ENCODE measurements at places on chromosomes 16 and 17. TPM values are rescaled to one million over a fixed set of nuclear protein-coding genes. Genes with fewer than 3 reads are reported as not detected.

- no peak for DNase-seq
- H3K4me3 ChIP-seq, result no peak overlapping the region
- H3K36me3 ChIP-seq, result no peaks in the 10 kb centered on the region
- H3K27me3 ChIP-seq, result no peaks in the 10 kb centered on the region
Measured at GRCh38 chr16:57126411-57126810, 34.0 kb downstream of the CPNE2 start.

- no peaks in the 10 kb centered on the region for H3K36me3 ChIP-seq
- H3K4me3 ChIP-seq, result no peak overlapping the region
- no peak overlapping the region for H3K27ac ChIP-seq
Measured at GRCh38 chr17:45301674-45302073, 15.1 kb downstream of the MAP3K14 start.

GRCh38 chr17:4842376-4842775, 9.2 kb downstream of the MINK1 start:
- no peak for DNase-seq
- no peak overlapping the region for H3K4me3 ChIP-seq
- H3K27ac ChIP-seq, result no peak overlapping the region
- peaks cover 11% of the 10 kb centered on the region for H3K4me1 ChIP-seq
- H3K36me3 ChIP-seq, result no peaks in the 10 kb centered on the region
- no peaks in the 10 kb centered on the region for H3K27me3 ChIP-seq

MYADML2 gene
- polyA plus RNA-seq, result 0.06 TPM

- peak; percentile 73 for DNase-seq
- peaks cover 38% of the 10 kb centered on the region for H3K4me1 ChIP-seq
- H3K27ac ChIP-seq, result peak overlapping the region; percentile 87
- H3K4me3 ChIP-seq, result no peak overlapping the region
Measured at GRCh38 chr16:19138601-19139000, 24.8 kb downstream of the ITPRIPL2 start.

- no peaks in the 10 kb centered on the region for H3K36me3 ChIP-seq
- DNase-seq, result no peak
- H3K27me3 ChIP-seq, result no peaks in the 10 kb centered on the region
- no peak overlapping the region for H3K27ac ChIP-seq
- H3K4me1 ChIP-seq, result no peaks in the 10 kb centered on the region
Measured at GRCh38 chr17:45834471-45835396, 9.9 kb upstream of the SPPL2C start.

DNA sequence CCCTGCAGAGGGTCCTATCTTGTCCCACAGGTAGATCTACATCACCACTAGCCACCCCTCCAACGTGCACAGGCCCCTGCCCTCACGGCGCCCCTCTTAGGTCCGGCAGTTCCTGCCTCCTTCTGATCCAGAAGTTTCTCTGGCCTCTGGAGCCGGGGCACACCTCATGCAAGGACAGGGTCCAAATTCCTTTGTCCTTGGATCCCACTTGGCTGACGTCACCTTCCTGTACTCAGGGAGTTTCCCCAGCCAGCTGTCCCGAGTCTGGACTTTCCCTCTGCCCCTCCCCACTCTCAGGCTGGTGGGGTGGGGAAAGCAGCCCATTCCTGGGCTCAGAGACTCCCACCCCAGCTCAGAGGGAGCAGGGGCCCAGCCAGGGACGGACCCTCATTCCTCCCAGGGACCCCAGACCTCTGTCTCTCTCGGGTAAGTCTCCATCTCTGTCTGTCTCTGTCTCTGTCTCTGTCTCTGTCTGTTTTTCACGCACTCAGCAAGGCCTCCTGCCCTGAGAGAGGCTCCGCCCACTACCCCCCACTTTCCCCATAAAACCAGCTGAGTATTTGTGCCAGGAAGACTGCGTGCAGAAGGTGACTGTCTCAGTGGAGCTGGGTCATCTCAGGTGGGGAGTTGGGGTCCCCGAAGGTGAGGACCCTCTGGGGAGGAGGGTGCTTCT, at the start of gene IL32:
TSS of gene IL32 (plus strand) at position 572 of the 673 bp plus-strand sequence. CDS start 172 bp downstream, outside the sequence.
- H3K4me1 ChIP-seq, result peaks cover 5% of the 10 kb centered on the region
- H3K27ac ChIP-seq, result peak within 1 kb of the TSS; percentile 89
- H3K36me3 ChIP-seq, result no peaks in the 10 kb centered on the region
- DNase-seq, result peak; percentile 89
- no peaks in the 10 kb centered on the region for H3K27me3 ChIP-seq

DBNDD1 gene
- 21.0 TPM for polyA plus RNA-seq

DNA sequence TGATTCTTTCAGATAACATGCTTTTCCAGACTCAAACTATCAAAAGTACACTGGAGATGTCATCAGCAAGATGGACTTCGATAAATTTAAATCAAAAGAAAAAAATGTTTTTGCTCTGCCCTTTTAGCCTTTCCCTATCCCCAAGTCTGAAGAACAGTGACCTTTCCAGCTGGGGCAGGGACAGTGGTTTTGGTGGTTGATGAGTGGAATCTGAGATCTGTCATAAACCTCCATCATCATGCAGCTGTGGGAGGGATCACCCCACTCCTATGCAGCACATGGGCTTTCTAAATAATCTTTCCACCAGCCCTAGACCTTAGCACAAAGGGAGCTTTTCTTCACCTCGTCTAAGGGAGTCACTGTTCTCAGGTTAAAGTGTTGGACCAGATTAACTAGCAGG, 869.5 kb upstream of the SOX9 start:
- H3K36me3 ChIP-seq, result no peaks in the 10 kb centered on the region
- H3K27me3 ChIP-seq, result no peaks in the 10 kb centered on the region
- H3K4me3 ChIP-seq, result no peak overlapping the region
- no peak for DNase-seq
- H3K27ac ChIP-seq, result no peak overlapping the region

RUNDC1 gene
- 20.3 TPM for polyA plus RNA-seq

GRCh38 chr17:81884520-81884919, 6.9 kb downstream of the ALYREF start:
- H3K27ac ChIP-seq, result no peak overlapping the region
- H3K4me1 ChIP-seq, result no peaks in the 10 kb centered on the region
- DNase-seq, result no peak

PERCC1 gene
- polyA plus RNA-seq, result not detected

GRCh38 chr16:87317750-87318644, 805 bp upstream of the C16orf95 start:
- H3K4me3 ChIP-seq, result peak overlapping the region; percentile 85
- H3K27ac ChIP-seq, result peak overlapping the region; percentile 96
- no peaks in the 10 kb centered on the region for H3K4me1 ChIP-seq
- H3K27me3 ChIP-seq, result no peaks in the 10 kb centered on the region
- no peaks in the 10 kb centered on the region for H3K36me3 ChIP-seq
- DNase-seq, result peak; percentile 78

BAHCC1 gene
- 6.4 TPM for polyA plus RNA-seq

- H3K4me1 ChIP-seq, result peaks cover 14% of the 10 kb centered on the region
- peak; percentile 94 for DNase-seq
- H3K27me3 ChIP-seq, result no peaks in the 10 kb centered on the region
- H3K36me3 ChIP-seq, result no peaks in the 10 kb centered on the region
Measured at GRCh38 chr16:68022728-68023537, at the start of the genes DDX28 and DUS2. TSS of gene DDX28 (minus strand) at chr16:68023232. CDS start at chr16:68023202, 30 bp downstream. TSS of gene DUS2 (plus strand) at chr16:68023284. CDS start at chr16:68038024, 14,740 bp downstream.

GRCh38 chr17:63653050-63653449, 30.8 kb downstream of the MAP3K3 start:
- H3K27me3 ChIP-seq, result no peaks in the 10 kb centered on the region
- DNase-seq, result no peak
- no peak overlapping the region for H3K27ac ChIP-seq
- no peak overlapping the region for H3K4me3 ChIP-seq

ABCA3 gene
- 4.9 TPM for polyA plus RNA-seq
